ENCODE measurements at places on chromosomes 7 and 10. TPM values are rescaled to one million over a fixed set of nuclear protein-coding genes. Genes with fewer than 3 reads are reported as not detected.

AMPH gene
- 9.0 TPM for total RNA-seq

INA gene
- not detected for total RNA-seq

UPK3BL1 gene
- 24.4 TPM for total RNA-seq

OPN1SW gene
- total RNA-seq = not detected

LRMDA gene
- total RNA-seq = 6.1 TPM

SNCG gene
- total RNA-seq = 33.8 TPM

PKD2L1 gene
- not detected for total RNA-seq

SPDYE9 gene
- not detected for total RNA-seq
